ENCODE measurements at places on chromosomes 1 and 21.

- no peak for DNase-seq
Measured at GRCh38 chr1:209785592-209785991, 1.2 kb upstream of the C1orf74 start.

- DNase-seq: no peak
Measured at GRCh38 chr1:6803357-6803756, 18.1 kb downstream of the CAMTA1 start.

GRCh38 chr1:31064111-31064717, 1.3 kb downstream of the PUM1 start:
- no peak for DNase-seq

DNA sequence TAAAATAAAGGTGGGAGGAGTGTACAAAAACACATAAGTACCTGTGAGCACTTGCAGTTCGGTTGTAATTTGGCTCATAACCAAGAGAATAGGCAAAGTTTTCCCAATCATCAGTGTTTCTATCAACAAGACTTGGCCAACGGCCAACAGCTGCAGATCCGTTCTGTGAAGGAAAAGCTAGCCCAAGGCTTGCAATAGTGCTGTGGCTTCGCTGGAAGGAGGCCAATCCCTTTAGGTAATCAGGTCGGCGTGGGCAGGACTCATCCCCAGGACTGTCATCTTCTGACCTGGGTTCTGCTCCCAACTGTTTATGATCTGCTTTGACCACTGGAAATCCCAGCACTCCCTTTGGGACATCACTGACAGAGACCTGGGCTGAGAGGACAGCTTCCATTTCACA, 107.8 kb downstream of the LYST start:
- no peak for DNase-seq

DNA sequence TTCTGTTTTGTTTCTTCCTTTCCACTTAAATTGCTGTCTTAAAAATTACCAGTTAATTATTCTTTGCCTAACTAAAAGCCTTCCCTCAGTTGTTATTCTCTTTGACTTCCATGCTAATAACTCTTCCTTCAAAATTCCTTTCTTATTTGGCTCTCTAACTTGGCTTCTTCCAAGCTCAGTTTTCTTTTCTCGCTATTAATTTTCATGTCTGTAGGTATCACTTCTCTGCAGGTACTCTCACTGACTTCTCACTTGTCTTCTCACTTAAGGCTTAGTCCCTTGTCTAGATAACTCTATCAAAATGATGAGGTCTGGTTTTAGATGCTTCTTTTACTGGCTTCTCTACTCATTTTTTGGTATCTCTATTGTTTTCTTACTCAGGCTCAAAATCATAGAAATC, 10.1 kb downstream of the CDC7 start:
- no peak for DNase-seq
